ENCODE measurements at places on chromosomes 3 and 15.

- DNase-seq = no peak
These were observed 145.1 kb downstream of the MAGI1 start for GRCh38 chr3:65893631-65894030.

GRCh38 chr3:27043328-27043955 lies 325.7 kb downstream of the NEK10 start:
- DNase-seq = no peak

GRCh38 chr3:186888569-186888968 lies 41.8 kb upstream of the ST6GAL1 start:
- no peak for DNase-seq

DNA sequence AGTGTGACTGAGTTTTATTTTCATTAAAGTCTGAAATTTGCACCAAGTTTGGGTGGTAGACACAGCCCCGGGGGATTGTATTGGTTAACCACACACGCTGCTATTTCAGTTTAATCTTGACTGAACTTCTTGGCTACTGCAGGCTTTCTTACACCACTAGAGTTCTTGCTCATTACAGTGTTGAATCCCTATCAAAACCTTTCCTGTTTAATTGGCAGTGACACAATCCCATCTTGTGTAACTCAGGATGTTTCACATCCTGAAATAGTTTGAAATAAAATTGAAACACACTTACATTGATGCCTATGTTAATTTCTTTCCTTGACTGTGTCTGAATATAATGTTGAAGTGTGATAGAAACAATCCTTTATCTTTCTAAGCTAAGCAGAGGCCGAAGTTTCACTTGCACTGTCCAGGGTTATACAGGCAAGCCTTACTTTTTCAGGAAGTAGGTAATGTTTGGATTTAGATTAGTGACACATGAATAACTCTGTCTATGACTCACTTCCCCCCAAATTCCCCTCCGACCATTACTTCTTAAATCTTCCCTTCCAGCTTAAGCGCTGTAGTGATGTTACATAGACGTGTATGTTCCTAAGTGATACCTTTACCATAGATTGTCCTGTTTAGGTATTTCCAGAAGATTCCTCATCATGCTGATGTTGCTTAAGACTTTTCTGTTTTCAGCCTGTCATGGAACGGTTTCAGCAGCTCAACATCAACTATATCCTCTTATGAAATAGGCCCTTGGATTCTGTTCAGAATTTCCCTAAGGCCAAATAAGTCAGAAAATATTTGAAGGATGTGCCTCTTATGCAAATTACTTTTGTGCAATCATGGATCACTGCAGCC lies 16.8 kb downstream of the ATG7 start:
- no peak for DNase-seq

GRCh38 chr3:57575966-57576626 lies 20.0 kb downstream of the PDE12 start:
- no peak for DNase-seq

DNA sequence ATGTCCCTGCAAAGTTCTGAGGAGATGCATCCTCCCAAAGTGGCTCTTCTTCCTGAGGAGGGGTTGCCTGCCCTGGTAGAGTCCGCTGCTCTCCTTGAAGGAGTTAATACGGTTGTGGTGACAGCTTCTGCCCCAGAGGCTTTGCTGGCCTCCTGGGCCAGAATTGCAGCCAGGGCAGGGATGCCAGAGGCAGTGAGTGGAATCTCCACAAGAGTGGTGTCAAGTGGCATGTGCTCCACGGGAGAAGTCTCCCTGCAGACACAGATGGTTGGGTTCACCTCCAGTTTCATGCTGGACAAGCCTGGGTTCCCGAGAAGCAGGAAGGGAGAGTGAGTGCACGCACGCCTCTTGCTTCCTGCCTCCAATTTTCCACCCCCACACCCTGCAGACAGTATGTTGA lies 105.5 kb downstream of the SLC25A26 start:
- no peak for DNase-seq

DNA sequence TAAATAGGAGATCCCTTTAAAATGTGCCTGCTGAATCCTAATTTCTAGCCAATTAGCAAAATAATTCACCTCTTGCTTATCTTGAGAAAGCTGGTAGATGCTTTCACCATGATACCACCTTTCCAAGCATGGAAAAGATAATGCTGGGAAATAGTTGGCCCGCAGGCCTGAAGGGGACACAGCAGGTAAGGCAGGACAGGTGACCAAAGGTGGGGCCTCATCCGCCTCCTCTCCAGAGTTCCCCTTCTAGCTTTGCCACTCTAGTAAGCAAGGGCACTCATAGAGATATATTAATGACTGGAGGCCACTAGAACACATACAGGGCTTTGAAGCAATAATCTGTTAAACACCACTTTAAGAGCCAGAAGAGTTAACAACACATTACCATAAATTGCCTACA lies 45.5 kb downstream of the SATB1 start:
- DNase-seq = no peak

GRCh38 chr3:131485119-131485518 lies 17.7 kb downstream of the MRPL3 start:
- DNase-seq = no peak

DNA sequence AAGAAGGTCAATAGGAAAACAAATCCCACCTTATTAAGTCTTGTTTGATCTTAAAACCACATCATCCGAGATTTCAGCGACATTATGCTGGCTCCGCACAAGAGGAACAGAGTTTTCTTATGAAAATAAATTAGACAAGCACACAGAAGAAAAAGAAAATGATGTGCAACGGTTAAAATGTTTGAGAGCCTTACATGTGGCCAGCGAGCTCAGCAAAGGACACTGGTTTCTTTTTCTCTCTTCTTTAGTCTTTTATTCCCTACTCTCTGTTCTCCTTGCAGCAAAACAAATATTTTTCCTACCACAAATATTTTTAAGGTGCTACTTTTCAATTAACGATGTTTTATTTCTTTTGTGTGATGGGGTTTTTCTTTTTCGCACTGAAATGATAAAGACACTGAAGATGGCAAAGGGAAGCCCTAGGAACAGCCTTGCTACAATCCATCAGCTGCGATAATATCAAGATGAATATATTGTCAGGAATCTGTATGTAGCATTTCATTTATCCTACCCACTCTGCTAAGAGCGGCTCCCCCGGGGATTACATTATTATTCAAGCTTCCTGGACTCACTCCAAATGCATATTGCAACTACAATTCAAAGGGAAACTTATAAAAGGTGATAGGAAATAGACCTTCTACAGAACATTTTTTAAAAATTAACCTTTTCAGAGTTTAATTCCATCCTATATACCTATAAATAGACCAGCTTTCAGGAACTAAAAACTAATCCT lies 72.9 kb downstream of the ANXA2 start:
- DNase-seq = no peak

- no peak for DNase-seq
These were observed 38.3 kb downstream of the RSRC1 start for GRCh38 chr3:158148218-158148617.

DNA sequence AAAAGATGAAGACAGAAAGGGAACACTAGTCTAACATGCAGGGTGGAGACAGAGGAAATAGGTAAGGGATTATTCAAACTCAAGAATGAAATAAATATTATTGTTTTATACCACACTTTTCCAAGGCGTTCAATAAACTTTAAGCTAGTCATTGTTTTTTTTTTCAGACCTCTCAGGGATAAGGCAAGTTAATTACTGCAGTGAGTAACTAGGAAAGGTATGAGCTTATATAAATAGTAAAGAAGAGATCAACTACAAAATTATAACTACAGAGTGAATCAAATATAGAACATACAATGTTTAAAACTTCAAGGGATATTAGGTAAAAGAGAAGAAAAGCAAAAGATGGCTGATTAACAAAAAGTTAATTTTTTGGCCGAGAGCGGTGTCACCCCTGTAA lies 31.5 kb upstream of the XXYLT1 start:
- DNase-seq = no peak

- no peak for DNase-seq
These were observed 40.6 kb upstream of the C3orf80 start for GRCh38 chr3:160184655-160185054.

- no peak for DNase-seq
These were observed 242.9 kb upstream of the ROPN1 start for GRCh38 chr3:124234852-124235252.

DNA sequence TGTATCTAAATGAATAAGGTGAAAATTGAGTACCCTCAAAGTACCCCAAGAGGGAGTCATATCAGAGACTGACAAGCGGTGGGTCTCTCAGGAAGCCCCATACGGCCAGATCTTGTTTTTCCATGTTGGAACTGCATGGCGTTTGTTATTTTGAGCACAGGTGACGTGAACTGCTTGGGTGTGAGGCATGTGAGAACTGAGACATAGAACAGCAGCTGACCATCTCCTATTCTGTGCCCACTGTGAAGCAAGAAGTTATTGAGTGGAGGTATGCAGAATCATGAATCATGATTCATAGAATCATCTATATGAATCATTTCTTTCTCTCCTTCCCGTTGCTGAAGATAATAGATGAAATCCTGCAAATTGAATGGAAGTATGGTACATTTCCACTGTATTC lies 4.6 kb downstream of the VPS8 start:
- DNase-seq = no peak

DNA sequence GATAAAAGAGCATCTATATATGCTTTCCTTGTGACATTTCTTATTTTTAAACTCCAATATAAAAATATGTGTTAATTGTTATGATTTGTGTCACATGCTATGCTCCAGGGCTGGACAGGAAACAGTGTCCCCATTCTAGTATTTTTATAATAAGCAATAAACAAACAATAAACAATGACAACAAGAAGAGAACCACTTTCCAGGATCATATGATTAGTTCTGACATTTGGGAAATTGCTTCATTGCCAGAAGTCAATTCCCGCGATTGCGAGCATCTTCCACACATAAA lies 260.9 kb downstream of the FHIT start:
- DNase-seq = no peak

DNA sequence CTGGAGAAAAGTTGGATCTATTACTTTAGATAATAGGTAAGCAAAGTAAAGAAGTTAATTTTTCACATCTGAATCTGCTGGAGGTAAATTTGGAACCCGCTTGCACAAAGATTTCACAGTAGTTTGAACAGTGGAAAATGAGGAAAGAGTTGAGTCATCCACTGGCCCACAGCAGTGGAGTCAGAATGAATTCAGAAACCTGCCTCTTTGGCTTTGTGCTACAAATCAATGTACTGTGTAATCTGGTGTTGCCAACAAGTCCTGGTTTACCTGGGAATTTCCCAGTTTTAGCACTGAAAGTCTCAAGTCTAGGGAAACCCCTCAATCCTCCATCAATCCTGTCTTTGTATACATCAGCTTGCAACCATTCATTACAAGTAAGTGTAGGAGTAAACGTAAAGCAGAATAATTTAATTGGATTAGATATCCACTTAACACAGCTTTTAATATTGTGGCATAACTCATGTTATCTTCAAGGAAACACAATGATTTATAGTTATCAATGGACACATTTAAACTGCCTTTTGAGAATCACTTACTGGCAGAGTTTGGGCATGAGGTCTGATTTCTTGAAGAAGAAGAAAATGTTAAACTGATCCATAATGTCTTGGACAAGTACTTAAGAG lies 100.6 kb downstream of the DCLK3 start:
- no peak for DNase-seq

DNA sequence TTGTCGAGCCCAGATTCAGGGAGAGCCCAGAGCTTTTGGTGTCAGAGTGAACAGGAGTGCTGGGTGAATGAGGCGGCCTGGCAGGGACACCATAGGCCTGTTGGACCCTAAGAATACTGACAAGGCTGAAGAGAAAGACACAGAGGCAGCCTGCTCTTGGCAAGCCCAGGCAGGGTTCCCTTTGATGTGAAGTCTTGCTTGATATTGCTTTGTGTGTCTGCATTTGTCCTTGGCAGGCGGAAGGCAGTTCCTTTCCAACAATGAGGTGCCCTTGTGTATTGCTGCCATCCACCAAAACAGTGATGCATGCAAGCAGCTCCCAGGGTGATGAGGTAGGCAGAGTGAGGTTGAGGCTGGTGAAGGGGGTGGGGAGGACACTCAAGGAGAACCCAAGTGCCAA lies 152.7 kb upstream of the TSC22D2 start:
- DNase-seq = no peak

GRCh38 chr3:197547306-197548011 lies 8.3 kb downstream of the BDH1 start:
- no peak for DNase-seq

DNA sequence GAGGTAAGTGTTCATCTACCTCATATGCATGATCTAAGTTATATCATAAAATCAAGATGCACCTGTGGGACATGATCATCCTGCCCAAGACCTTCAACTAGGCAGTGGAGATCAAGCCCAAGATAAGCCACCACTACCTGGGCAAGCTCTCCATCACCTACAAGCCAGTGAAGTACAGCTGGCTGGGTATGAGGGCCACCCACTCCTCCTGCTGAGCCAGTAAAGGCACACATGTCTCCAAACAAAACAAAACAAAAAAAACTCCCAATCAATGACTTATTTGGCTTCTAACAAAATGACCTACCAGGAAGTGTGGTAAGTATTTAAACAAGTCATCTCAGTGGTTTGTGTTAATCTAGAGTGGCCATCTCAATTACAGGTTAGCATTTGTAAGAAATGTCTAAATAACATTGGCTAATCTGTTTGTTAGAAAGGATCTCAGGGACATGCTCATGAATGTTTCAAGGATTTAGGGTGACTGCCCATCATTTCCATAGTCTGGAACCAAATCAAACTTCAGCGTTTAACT lies 3.1 kb downstream of the PAQR9 start:
- DNase-seq = no peak
